ENCODE measurements at places on chromosomes 3 and 15.

DNA sequence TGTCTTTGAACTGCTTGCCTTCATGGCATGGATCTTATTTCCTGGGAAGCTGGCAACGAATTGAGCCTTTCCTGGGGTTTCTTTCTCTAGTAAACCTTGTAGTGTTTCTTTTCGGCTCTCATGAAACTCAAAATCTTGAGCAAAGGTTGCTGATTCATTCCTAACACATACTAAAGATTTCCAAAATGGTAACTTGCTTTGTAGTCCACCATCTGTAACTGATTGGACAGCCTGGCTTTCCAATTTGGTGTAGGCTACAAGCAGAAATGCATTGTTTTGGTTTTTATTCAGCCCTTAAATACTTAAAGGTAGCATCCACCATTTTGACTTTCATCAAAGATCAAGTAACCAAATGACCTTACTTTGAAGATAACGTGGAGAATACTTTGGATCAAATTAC is 38.1 kb downstream of the LRTM1 start:
- DNase-seq, result no peak

- DNase-seq, result no peak
Measured at GRCh38 chr15:101329867-101330380, 34.9 kb upstream of the SNRPA1 start.

DNA sequence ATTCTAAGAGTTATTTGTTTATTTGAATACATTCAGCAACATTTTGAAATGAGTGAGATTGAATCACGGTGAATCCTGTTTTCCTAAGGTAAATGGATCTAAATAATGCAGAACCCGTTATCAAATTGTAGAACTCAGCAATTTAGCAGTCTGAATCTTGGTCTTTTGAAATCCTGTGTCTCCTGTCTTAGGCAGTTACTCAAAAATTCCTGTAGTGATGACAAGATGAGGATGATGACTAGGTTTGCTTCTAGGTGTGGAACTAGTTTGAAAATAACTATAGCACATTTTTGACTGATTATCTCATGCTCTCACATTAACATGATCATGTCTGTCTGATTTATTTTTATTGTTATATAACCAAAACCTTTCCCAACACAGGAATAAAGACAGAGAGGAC is 115.0 kb downstream of the RAP2B start:
- DNase-seq, result peak; percentile 11

DNA sequence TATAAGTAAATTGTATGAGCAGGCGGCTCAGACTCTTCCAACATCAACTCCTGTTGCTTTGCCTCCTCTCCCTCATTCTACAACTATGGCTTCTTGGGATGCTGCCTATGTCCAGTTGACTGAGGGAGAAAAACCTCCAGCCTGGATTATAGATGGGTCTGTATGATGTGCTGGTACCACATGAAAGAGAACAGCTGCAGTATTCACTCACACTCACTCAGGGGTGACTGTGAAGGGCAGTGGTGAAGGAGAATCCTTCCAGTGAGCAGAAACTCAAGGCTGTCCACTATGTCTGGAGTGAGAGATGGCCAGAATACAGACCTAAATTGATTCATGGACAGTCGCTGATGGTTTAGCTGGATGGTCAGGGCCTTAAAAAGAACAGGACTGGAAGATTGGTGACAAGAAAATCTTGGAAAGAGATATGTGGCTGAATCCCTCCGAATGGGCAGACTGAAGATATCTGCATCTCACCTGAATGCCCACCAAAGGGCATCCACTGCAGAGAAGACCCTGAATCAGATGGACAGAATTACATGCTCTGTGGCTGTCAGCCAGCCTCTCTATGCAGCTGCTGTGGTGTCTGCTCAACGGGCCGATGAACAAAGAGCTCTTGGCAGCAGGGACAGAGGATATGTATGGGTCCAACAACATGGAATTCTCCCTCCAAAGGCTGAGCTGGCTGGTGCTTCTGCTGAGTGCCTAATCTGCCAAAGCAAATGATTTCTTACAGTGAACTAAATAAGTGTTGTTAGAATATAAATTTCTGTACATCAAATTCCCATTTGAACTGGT is 1.9 kb upstream of the BCL2L10 start:
- no peak for DNase-seq

DNA sequence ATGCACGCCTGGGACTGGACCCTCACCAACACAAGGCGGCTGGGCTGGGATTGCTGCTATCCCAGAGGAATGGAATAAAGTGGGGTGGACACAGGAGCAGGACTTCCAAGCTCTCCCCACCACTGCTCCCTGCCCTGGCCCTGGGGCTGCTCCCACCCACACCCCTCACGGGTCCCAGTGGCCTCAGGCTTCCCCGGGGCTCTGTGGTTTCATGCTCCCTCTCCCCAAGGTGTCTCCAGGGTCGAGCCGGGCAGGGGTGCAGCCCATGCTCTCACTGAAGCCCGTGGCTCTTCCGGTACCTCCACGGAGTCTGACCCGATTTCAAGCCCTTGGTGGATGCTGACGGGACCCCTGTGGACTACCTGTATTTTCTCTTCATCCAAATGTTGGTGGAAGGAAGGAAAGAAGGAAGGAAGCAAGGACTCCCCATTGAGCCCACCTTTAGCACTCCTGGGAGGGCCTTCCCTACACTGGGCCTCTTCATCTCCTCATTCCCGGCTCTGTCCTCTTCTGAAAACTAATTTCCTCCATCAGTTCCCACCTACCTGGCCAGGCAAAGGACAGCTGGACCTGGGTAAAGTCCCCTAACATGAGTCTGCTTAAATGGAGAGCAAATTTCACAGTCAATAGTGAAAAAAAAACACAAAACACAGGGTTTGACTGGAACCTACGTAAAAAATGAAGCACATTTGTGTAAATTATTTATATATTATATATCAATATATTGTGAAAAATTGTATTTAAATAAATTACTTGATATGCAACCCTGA is 44.0 kb upstream of the PCSK6 start:
- DNase-seq, result no peak

DNA sequence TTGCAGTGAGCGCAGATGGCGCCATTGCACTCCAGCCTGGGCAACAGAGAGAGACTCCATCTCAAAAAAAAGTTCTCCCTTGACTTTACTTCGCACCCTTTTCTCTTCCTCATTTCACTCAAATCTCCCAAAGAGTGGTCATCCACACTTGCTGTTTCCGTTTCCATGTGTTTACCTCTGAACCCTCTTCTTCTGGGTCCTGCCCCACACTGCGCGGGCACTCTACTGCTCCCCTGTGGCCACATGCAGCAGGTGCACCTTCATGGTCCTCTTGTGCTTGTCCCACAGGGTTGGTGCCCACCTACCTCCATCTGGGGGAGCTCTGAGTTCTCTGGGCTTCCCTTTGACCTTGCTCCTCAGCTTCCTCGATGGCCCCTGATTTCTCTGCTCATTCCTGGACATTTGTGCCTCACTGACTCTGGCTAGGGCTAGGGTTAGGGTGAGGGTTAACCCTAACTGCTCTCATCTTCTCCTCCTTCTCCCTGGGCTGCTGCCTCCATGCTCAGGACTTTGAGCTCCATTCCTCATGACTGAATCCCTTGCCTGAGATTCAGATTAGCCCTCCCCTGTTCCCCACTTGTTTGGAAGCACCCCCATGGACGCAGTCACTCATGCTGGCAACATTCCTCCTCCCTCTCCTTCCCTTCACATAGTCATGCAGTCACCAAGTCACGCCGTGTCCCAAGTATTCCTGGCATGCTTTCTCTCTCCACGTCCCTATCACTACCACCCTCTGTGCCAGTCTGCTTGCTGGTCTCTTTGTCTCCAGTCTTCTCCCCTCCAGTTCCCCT is 26.6 kb upstream of the KY start:
- no peak for DNase-seq

DNA sequence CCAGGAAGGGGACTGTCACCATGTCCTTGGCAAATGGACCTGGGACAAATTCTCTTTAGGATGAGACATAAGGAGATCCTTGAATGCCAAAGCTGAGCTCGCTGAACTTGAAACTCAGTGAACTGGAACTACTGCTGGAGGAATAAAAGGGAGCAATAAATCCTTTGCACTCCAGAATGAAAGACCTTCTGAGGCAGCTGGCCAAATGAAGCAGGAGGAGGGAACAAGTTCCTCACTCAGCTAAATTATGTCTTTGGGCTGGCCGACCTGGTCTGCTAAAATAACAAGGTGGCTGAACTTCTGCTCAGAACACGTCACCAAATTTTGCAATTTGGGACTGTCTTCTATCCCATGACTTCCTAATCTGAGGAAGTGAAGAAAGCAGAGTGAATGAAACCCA is 314.7 kb downstream of the LPP start:
- DNase-seq, result no peak

DNA sequence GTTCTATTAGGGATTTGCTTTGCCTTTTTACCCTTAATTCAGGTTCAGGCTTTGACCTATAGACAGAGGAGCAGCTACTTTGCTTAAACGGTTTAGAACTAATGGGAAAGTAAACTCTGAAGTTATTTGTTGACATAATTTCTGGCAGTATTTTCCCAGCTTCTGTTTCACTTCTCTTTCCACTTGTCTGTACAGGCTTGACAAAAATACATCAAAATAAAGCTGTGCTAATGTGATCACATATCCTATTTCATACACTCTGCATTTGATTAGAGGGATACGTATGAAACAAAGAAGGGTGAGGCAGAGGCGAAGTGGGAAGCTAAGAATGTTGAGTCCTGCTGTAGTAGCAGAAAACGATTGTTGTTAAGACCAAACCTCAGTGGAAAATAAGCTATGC is 389.1 kb upstream of the RARB start:
- no peak for DNase-seq

DNA sequence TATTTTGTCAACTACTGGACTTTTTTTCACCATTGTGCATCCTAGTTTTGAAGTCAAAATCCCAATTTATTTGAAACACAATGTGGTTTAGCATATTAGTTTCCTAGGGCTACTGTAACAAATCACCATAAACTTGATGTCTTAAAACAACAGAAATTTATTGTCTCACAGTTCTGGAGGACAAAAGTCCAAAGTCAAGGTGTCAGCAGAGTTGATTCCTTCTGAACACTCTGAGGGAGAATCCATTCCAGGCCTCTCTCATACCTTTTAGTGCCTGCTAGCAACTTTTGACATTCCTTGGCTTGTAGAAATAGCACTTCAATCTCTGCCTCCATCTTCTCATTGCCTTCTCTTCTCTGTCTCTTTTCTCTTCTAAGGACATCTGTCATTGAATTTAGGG is 14.9 kb upstream of the SLC27A2 start:
- DNase-seq, result no peak

- no peak for DNase-seq
Measured at GRCh38 chr3:25412269-25412668, 15.8 kb upstream of the RARB start.

DNA sequence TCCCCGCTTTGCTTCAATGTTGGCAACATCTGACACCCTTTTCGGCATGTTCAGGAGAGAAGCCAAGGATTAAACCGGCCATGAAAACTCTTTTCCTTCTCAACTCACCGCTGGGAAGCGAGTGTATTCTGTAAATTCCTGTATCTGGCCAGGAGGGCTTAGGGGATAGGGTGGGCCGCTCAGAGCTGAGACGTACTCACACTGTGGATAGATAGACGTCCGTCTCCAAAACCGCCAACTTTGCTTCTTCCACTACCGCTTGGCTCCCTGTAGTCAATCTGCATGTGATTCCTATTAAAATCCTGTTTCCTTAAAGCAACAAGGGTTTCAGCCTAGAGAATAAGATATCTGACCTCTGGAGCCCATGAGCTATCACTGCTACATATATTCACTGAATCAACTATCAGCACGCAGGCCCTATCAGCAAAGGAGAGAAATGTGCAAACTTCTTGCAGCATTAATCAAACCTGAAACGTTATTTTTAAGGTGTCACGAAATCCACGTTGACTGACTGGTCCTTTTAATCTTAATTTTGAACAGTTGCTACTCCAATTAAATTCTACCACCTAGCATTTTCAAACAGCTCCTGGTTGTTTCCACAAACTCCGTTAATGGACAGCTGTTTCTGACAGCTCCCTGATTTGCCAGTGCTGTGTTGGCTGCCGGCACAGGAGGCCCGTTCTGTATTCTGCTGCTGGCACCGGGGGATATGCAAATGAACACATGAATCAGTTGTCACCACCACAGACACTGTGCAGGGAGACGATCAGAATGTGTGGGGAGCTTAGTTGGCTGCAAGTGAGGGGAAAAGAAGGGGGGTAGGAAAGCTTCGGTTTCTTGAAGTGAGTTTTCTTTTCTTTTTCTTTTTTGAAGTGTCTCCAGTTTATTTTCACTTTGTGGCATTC is 438.9 kb upstream of the ARRDC4 start:
- DNase-seq, result no peak

DNA sequence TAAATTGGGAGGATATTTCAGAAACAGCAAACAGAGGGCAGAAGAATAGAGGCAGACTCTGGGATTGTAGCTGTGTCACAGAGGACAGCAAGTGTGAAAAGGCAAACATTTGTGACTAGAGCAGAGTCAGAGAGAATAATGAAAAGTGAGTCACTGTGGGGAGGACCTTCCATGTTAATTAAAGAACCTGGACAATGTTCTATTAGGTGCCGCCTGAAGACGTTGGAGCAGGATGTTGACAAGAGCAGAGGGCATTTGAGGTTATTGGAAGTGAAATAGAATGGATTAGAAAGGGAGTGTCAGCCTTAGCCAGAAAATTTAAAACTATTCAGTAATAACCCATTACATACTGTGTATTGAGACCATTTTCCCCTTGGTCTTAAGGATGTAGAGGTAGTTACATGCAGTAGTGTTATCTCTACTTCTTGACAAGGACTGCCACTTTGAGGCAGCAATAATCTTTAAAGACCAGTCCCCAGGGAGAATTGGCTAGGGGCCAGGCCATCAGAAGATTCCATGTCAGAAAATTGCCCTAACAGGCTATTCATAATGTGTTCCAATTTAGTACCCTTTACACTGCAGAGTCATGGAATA is 5.8 kb downstream of the ACKR2 start:
- DNase-seq, result no peak

DNA sequence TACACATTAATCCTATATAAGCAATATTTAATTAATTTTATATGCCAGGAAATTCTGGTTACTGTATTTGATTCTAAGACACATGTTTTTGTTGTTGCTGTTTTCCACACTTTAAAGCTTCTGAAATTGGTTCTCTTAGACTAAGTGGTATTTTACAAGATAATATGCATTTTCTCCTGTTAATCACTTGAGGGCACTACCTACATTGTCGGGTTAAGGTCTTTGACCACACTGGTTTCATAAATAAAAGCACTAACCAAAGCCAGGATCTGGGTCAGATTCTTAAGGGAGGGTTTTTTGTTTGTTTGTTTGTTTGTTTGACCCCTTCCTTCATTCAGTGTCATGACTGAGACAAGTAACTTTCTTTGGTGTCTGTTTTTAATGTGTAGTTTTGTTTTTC is 590.2 kb downstream of the RBMS3 start:
- DNase-seq, result no peak

GRCh38 chr15:82805994-82806406 is at the start of gene FSD2:
FSD2 (minus strand) TSS chr15:82806069; CDS start chr15:82787390, 18,679 bp downstream.
- DNase-seq, result no peak

DNA sequence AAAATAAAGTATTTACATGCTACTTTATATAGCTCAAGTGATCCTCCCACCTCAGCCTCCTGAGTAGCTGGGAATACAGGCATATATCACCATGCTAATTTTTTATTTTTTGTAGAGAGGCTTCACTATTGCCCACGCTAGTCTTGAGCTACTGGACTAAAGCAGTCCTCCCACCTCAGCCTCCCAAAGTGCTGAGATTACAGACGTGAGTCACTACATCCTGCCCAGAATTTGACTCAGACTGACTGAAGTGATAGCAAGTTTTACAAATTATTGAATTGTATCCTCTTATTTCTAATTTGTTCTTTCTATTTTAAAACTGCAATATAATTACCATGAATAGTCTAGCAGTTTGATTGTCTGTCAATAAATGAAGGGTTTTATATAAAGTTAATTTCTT is 210.3 kb upstream of the CGNL1 start:
- no peak for DNase-seq

Measured in AG08395 (cell line).